ENCODE measurements at places on chromosomes 1 and 21.

DNA sequence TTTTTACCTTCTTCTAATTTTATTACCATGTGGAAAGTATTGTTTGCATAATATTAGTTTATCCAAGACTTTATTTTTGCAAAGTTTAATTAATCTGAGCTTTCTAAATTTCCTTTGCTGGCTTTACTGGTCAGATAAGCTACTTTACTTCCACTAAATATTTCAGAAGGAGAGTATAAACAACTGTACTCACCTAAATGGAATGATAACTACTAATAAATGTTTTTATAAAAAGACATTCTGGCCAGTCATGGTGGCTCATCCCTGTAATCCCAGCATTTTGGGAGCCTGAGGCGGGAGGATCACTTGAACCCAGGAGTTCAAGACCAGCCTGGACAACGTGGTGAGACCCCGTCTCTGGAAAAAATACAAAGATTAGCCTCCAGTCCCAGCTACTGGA is 36.0 kb downstream of the ATP8B2 start:
- DNase-seq: no peak

DNA sequence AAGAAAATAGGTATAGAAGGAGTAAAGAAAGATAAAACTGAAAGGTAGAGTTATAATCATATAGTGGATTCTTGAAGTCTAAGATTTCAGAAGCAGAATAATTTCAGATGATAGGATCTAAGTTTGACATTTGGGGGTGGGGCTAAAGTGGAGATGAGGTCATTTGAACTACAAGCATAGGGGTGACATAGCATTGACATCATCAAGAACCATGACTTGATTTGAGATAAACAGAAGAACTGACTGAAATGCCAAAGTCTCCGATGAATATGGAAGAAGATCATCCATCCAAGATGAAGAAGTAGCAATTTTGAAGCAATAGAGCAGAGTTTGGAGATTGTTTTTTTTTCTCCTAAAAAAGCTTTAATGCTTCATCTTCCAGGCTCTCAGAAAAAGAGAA is 122.3 kb downstream of the MACF1 start:
- DNase-seq: no peak

DNA sequence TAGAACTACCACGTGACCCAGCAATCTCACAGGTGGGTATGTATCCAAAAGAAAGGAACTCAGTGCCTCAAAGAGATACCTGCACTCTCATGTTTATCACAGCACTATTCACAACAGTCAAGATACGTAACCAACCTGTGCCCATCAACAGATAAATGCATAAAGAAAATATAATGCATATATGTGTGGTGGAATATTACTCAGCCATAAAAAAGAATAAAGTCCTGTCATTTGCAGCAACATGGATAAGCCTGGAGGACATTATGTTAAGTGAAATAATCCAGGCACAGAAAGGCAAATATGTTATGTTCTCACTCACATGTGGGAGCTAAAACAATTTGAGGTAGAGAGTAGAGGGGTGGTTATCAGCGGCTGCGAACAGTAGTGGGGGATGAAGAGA is 413.8 kb downstream of the SMYD3 start:
- DNase-seq: no peak

DNA sequence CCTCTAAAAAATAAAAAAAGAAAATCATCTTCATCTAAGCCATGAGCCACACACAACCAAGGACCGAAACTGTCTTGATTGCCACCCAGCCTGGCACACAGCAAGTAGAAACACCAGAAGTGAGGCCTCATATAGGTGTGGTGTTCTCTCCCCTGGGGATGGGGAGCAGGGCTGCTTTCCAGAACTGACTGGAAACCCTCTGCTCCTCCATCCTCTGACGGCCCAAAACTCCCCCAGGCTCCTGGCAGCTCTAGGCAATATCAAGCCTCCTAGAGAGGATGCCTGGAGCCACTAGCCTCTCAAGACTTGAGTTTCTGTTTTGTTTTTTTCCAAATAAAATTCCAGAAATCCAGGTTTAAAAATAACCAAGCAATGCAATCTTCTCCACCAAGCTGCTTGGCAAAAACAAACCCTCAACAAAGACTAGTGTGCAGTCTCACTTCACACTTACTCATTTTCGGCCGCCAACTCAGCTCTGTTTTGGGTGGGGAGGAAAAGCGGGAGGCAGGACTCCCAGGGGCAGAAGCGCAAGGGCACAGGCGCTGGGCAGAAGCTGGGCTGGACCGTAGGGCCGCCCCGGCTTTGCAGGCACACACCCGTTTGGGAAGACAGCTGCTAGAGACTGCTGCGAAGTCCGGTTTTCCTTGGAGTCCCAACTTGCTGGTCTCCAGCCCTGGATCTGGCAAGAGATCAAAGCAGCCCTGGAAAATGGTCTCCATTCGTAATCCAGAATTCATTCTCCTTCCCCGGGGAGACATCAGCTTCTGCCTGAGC is 78.2 kb upstream of the CAPZB start:
- DNase-seq: no peak

DNA sequence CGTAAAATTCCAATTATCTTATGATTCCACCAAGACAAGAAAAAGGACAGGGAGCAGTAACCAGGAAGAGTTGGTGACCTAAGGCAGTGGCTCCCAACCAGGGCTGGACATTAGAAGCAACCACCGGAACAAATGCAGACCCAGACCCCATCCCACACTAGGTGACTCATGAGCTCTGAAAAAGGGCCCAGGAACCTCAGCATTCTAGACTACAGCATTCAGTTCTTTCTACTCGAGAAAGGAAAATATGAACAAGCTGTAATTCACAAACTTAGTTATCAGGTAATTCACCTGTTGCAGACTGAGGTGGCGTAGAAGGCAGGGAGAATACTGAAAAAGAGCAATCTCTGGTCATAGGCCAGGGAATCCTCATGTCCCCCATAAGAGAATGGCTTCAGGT is 138.4 kb upstream of the KRTAP19-8 start:
- no peak for DNase-seq

DNA sequence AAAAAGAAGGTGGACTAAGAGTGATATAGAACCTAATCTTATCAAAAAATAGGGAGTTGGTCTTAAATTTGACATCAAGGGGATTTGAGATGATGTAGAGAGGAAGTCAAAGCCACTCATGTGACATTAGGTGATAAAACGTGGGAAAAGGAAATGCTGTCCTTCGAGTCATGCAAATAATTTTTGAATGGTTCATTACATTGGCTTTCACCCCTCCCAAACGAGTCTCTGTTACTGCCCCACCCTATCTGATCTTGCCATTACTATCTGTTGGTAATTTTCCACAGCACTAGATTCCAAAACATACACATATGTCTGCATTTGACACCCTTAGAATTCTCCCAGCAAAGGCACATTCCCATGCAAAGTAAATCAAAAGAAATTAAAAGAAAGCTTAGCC is 531.1 kb upstream of the ADAMTS5 start:
- no peak for DNase-seq

GRCh38 chr21:46605767-46606426 is 1.0 kb upstream of the S100B start:
- peak; percentile 86 for DNase-seq

- DNase-seq: peak; percentile 20
Observed at GRCh38 chr1:217617126-217617525, 13.8 kb downstream of the GPATCH2 start.

- DNase-seq: no peak
Observed at GRCh38 chr1:37047542-37047941, 13.2 kb upstream of the GRIK3 start.

DNA sequence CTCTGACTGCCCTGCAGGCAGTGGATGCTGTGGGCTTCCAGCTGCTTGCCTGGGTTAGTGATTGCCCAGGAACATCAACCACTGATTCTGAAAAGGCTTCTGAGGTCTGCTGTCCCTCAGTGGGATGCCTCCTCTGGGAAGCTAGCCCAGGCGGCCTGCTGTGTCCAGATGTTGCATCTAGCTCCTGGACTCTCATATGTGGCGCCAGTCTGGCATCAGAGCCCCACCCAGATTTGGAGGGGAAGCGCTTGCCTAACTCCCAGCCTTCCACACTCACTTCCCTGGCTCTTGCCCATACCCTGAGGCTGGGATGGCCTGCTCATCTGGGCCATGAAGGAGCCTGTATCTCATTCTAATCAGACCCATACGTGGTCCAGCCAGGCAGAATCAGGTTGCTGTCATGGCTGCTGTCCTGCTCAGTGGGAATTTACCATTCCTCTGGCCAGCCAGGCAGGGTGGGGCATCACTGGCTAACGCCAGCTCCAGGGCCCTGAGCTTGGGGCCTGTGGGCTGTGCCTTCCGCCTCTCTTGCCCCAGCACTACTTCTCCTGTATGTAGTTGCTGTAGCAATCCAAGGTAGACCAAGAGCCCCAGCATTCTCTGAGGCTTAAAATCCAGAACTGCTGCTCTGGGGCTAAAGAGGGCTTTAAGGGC is 4.1 kb downstream of the CSF1 start:
- DNase-seq: no peak

- no peak for DNase-seq
Observed at GRCh38 chr1:175176246-175176645, 16.3 kb downstream of the KIAA0040 start.

DNA sequence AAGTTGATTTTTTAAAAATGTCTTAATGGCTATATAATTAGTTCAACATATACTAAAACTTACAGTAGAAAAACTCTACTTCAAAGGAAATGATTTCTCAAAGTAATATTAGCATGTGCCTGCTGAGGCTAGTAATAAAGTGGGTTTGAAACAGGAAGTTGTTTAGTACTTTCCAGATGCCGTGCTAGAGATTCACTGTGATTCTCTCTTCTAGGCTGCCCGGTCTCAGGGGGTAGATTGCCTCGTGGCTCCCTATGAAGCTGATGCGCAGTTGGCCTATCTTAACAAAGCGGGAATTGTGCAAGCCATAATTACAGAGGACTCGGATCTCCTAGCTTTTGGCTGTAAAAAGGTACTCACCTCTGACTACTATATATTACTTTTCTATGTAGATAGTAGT is 9.1 kb downstream of the EXO1 start:
- DNase-seq: no peak

- no peak for DNase-seq
Observed at GRCh38 chr1:192937128-192937527, 122.0 kb downstream of the UCHL5 start.

GRCh38 chr1:20931930-20932436 is 144.9 kb upstream of the HP1BP3 start:
- DNase-seq: no peak

GRCh38 chr1:66624412-66625060 is 90.6 kb downstream of the SGIP1 start:
- DNase-seq: peak; percentile 33

GRCh38 chr1:231023150-231023549 is 16.9 kb downstream of the FAM89A start:
- no peak for DNase-seq

GRCh38 chr1:6353955-6354658 is 39.5 kb downstream of the ACOT7 start:
- no peak for DNase-seq

DNA sequence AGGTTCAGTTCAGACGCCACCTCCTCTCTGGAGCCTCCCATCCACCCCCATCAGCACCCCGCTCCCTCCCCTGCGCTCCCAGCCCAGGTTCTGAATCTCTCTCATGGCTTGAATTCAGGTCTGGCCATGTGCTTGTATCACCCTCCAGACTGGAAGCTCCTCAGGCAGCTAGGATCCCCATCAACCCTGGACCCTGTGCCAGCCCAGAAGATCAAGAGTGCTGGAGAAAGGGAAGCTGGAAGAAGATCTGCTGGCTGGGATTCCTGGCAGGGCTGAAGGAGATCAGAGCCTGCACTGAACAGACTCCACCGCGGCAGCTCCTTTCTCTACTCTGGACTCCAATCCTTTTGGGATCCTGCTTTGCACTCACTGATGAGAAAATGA is 11.7 kb upstream of the TINAGL1 start:
- no peak for DNase-seq

DNA sequence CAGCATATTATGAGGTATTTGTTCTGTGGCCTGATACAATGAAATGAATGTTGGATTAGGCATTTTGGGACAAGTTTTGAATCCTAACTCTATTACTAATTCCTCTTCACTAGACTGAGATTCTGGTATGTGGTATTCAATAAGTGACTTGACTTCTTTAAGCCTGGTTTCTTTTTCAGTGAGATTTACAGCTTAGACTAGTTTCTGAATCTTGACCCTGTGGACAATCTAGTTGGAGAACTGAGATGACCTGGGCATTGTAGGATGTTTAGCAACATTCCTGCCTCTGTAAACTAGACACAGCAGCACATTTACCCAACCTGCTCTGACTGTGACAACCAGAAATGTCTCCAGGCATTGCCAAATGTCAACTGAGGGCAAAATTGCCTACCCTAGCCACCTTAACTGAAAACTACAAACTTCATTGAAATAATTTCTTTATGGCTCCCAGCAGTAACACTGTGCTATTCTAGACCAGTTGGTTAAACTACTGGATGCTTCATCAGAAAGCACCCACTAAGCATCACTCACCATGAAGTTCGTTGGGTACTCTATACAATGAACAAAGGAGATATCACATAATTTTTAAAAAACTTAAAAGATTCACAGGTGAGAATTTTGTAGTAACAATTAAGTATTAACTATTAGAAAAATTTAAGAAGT is 16.8 kb downstream of the PTPRC start:
- DNase-seq: peak; percentile 58

DNA sequence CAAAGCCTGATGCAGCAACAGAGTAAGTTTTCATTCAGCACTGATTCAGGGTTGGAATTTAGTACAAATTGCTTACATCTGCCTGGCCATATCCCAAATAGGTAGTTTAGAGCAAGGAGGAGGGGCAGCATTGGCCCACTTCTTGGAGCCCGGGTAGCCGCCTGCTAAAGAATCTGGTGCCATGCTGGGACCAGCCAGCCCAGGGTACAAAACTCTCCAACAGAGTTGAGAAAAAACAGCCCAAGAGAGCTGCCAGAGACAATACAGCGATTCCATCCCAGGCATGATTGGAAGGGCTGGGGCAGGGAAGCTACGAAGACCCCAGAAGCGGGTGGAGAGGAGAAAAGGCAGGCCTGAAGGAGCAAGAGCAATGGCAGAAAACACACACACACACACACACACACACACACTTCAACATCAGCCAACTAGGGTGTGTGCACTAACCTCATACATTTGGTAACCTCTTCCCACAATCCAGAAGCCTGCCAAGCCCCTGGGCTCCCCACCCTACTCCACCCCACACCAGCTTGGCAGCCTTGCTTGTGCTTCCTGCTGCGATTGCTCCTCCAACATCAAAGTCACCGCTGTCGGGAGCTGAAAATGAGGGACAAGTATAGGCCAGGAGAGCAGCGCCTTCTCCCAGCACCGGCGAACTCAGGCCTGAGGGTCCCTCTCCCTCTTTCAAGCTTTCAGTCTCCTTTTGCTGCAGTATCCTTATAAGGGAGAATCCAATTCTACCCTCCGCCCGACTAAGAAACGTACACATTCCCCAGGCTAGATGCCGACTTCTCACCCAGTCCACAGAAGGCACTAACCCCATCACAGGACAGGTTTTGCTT is 1.2 kb downstream of the PIK3C2B start:
- DNase-seq: no peak

DNA sequence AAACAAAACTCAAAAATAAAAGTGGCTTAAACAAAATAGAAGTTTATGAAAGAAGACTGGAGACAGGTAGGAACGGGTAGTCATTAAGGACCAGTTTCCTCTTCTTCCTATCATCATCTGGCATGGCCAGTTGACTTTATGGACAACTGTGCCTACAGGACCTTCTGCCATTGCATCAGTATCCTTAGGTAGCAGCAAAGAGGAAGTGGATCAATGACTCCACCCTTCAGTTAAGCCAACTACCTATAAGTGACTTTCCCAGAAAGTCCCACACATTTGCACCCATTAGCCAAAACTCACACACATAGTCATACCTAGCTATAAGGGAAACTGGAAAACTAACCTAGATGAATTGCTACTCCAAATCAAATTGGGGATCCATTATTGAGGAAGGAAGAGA is 51.7 kb downstream of the RASAL2 start:
- peak; percentile 44 for DNase-seq
